ENCODE measurements at places on chromosomes 7 and 10.
A peak's percentile ranks its signal among the peaks of the same experiment; 100 is the strongest.

- no peak overlapping the region for H3K27ac ChIP-seq
- no peak for DNase-seq
- no peak overlapping the region for H3K4me3 ChIP-seq
- H3K27me3 ChIP-seq: no peaks in the 10 kb centered on the region
- no peaks in the 10 kb centered on the region for H3K4me1 ChIP-seq
These were observed 370.4 kb downstream of the HGF start for GRCh38 chr7:81399471-81399870.

DNA sequence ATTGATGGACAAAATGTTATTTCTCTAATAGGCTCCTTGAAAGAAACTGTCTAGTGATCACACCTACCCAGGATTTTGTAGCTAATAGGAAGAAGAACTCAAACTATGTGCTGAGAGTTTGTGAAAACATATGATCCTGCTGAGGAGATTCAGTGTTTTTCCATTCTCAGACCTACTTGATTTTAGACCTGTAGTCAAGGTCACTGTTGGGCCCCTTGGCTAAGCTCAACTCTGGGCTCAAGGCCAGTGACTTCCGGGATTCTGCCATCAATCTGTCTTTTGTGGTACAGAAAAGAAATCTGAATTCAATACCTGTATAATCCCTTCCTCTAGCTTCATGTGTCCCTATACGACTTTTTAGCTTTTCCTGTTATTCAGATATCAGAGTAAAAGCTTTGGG lies 79.7 kb upstream of the FERD3L start:
- no peaks in the 10 kb centered on the region for H3K4me1 ChIP-seq
- H3K27me3 ChIP-seq: no peaks in the 10 kb centered on the region
- no peak overlapping the region for H3K27ac ChIP-seq

DNA sequence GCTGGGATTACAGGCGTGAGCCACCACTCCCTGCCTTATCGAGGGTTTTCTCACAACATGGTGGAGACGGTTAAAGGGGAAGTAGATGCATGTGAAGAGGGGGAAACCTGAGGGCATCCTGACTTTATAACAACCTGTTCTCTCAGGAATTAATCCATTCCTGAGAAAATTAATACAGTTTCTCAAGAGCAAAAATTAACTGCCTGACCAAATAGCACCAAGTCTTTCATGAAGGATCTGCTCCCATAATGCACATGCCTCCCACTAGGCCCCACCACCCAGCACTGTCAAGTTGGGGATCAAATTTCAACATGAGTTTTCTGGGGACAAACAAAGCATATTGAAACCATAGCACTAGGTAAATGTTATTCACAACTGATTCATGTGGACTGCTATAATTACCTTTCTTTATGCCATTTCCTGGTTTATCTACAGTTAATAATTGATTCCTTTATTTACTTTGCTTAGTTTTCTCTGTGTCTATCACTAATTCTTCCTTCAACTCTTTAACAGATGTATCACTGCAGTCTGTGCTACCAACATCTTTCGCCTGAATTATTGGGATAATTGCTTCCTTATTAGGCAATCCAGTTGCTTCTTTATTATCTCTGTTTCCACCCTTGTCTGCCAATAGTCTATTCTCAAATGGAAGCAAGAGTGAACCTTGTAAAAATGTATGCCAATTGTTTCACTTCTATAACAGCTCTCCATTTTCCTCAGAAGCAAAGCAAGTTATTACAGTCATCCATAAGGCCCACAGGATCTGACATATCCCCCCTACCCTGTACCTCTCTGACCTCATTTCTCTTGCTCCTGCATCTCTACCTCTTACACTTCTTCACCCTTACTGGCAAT lies 12.9 kb upstream of the MICU1 start:
- no peaks in the 10 kb centered on the region for H3K27me3 ChIP-seq

DNA sequence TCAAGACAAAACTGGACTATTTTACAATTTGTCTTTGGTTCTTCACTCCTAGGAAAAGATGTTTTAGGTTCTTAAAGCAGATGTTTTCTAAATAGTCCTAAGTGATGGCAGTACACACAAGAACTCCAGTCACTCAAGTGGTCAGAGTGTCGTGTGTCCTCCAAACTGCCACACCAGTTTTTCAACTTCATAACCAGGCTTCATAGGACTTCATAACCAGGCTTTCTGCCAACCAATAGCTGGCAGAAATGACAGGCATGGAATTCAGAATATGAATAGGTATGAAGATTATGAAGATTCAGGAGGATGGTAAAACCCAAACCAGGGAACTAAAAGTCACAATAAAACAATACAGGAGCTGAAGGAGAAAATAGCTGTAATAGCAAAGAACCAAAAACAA lies 721.2 kb upstream of the SEMA3D start:
- no peaks in the 10 kb centered on the region for H3K4me1 ChIP-seq
- no peaks in the 10 kb centered on the region for H3K36me3 ChIP-seq
- DNase-seq: no peak
- no peak overlapping the region for H3K27ac ChIP-seq
- no peaks in the 10 kb centered on the region for H3K27me3 ChIP-seq

DNA sequence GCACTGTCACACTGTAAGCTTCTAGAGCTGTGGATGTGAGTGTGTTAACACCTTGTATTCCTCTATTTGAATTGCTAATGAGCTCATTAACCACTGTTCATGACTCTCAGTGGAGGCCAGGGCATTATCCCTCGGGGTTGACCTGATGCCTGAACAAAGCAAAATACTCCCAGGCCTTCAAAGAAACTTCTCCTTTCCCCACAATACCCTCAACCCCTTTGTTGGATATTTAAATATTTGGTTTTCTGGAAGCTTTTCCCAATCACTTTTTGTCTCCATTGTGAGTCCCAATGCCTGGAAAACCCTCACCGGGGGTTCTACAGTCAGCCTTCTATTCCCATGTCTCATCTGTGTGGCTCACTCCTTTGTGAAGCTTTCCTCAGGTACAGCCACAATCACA lies 780.1 kb downstream of the PHTF2 start:
- no peak overlapping the region for H3K27ac ChIP-seq
- no peaks in the 10 kb centered on the region for H3K4me1 ChIP-seq
- H3K4me3 ChIP-seq: no peak overlapping the region
- H3K27me3 ChIP-seq: no peaks in the 10 kb centered on the region
- no peak for DNase-seq
- no peaks in the 10 kb centered on the region for H3K36me3 ChIP-seq

- no peaks in the 10 kb centered on the region for H3K27me3 ChIP-seq
- H3K4me1 ChIP-seq: peaks cover 20% of the 10 kb centered on the region
- DNase-seq: no peak
- H3K27ac ChIP-seq: no peak overlapping the region
- H3K4me3 ChIP-seq: no peak overlapping the region
These were observed 20.6 kb downstream of the AZGP1 start for GRCh38 chr7:99955247-99955646.

DNA sequence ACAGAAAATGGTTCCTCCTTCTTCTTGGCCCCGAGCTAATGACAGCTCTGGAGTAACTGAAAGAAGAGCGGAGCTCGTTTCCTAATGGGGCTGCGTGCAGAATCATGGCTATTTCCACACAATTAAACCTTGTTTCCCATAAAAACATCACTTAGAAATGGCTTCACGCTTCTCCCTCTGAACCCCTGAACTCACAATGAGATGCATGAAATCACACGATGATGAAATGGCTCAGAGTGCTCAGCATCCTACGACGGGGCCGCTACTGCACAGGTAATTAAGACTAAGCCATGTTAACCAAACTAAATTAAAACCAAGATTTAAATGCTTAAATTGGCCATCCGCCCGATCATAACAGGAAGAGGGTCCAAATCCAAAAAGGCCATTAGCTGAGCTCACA lies 80.0 kb upstream of the DNAAF5 start:
- H3K4me3 ChIP-seq: no peak overlapping the region
- H3K27me3 ChIP-seq: no peaks in the 10 kb centered on the region
- DNase-seq: no peak
- 0 out of 3 replicates have a peak, but pooled peaks cover 2% of the 10 kb centered on the region for H3K36me3 ChIP-seq
- no peaks in the 10 kb centered on the region for H3K4me1 ChIP-seq
- H3K27ac ChIP-seq: no peak overlapping the region

- H3K4me3 ChIP-seq: no peak overlapping the region
- no peaks in the 10 kb centered on the region for H3K27me3 ChIP-seq
- no peak overlapping the region for H3K27ac ChIP-seq
- peaks cover 45% of the 10 kb centered on the region for H3K4me1 ChIP-seq
These were observed 126.9 kb downstream of the TACC2 start for GRCh38 chr10:122115874-122116273.

GRCh38 chr10:124083740-124084397 lies 9.5 kb downstream of the CHST15 start:
- H3K27ac ChIP-seq: no peak overlapping the region
- peaks cover 80% of the 10 kb centered on the region for H3K4me1 ChIP-seq

DNA sequence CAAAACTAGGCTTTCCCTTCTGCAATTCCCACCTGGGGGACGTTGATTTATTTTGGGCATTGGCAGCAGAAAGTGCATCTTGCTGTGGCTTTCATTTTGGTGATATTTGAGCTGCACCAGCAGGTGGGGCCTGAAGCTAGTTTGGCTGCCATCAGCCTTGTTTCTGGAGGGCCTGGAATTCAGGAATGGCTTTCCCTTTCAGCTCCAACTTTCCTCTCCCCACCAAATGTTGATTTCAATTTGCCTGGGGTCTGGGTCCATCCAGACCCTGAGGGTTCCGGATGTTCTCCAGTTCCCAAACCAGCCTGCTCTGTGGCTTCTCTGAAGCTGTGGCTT lies 640.4 kb downstream of the TYW1 start:
- no peak overlapping the region for H3K27ac ChIP-seq
- H3K36me3 ChIP-seq: no peaks in the 10 kb centered on the region

- H3K36me3 ChIP-seq: no peaks in the 10 kb centered on the region
- no peak for DNase-seq
- H3K27me3 ChIP-seq: peaks cover 64% of the 10 kb centered on the region
- no peak overlapping the region for H3K27ac ChIP-seq
- H3K4me3 ChIP-seq: no peak overlapping the region
These were observed 49.5 kb downstream of the VIPR2 start for GRCh38 chr7:159094919-159095915.

DNA sequence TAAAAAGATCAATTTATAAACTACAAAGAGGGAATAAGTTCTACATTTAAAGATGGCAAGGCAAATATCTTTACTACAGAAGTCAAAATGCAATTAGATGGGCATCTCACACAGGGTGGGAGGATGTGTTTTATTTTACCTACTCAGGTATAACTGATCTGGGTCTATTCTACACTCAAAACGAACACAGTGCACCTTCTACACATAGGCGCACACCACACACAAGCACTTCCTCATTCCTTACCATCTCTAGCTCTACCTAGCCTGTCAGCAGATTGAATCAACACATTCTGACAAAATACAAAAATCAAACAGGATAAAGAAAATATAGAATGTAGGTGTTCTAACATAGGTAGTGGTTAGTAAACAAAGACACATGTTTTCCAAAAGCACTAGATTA lies 64.8 kb downstream of the SGCE start:
- H3K27ac ChIP-seq: no peak overlapping the region
- H3K4me1 ChIP-seq: 0 out of 2 replicates have a peak, but pooled peaks cover 5% of the 10 kb centered on the region
- no peak overlapping the region for H3K4me3 ChIP-seq
- H3K36me3 ChIP-seq: no peaks in the 10 kb centered on the region
- no peak for DNase-seq

DNA sequence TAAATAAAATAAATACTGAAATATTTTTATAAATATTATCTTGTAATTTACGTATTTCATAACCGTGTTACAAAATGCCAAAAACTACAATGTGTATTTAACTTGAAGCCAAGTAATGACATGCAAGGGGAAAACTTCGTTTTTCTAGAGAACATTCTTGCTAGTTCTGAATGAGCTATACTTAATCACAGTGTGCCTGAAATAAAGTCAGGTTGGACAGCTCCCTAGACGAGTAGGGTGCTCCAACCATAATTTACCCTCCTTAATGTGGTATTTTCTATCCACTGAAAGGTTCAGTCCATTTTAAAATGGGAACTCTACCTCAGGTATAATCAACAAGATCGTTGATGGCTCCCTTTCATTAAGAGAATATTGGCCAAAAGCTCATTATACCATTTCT lies 194.5 kb upstream of the AHR start:
- H3K27me3 ChIP-seq: no peaks in the 10 kb centered on the region
- DNase-seq: no peak
- no peak overlapping the region for H3K4me3 ChIP-seq
- H3K4me1 ChIP-seq: peaks cover 41% of the 10 kb centered on the region

- H3K4me3 ChIP-seq: no peak overlapping the region
- no peaks in the 10 kb centered on the region for H3K36me3 ChIP-seq
- H3K27me3 ChIP-seq: no peaks in the 10 kb centered on the region
These were observed 320.7 kb downstream of the CAMK1D start for GRCh38 chr10:12670004-12670403.

DNA sequence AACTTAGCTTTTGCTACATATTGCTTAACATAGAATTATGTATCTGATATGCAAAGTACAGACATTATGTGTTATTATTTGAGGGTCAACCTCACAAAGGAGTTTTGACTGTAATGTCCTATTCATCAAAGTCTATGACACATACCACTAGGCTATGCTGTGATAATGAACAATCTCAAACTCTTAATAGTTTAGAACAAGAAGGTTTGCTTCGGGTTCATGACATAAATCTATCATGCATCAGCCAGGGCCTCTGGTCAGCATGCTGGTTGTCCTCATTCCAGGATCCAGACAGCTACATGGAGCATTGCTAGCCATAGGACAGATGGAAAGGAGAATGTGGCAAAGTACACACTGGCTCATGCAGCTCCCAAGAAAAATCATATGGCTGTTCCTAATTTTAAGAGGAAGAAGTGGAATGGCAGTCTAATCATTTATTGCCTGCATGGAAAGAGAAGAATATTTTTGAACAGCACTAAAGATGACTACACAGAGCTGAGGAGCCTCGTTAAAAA lies 332.1 kb downstream of the GPR158 start:
- H3K4me1 ChIP-seq: no peaks in the 10 kb centered on the region
- H3K4me3 ChIP-seq: no peak overlapping the region
- DNase-seq: no peak
- H3K36me3 ChIP-seq: no peaks in the 10 kb centered on the region
- H3K27ac ChIP-seq: no peak overlapping the region

DNA sequence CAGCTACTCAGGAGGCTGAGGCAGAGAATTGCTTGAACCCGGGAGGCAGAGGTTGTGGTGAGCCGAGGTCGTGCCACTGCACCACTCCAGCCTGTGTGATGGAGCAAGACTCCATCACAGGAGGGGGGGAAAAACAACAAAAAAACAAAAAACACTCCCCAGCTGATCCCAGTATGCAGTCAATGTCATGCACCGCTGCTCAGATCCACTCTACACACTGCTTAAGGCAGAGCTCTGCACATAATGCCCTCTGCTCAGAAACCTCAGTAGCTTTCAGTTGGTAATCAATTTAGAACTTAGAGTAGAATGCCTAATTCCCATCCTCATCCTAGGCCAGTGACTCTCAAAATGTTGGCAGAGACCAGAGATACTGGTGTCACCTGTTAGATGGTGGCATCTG lies 43.9 kb downstream of the PDSS1 start:
- no peak overlapping the region for H3K4me3 ChIP-seq
- H3K27ac ChIP-seq: no peak overlapping the region
- peaks cover 23% of the 10 kb centered on the region for H3K4me1 ChIP-seq
- no peaks in the 10 kb centered on the region for H3K27me3 ChIP-seq

GRCh38 chr7:29289156-29290021 lies 94.8 kb downstream of the CHN2 start:
- no peaks in the 10 kb centered on the region for H3K27me3 ChIP-seq
- H3K4me3 ChIP-seq: no peak overlapping the region
- peaks cover 86% of the 10 kb centered on the region for H3K4me1 ChIP-seq
- peak overlapping the region; percentile 84 for H3K27ac ChIP-seq

- no peak overlapping the region for H3K4me3 ChIP-seq
- no peak overlapping the region for H3K27ac ChIP-seq
- no peaks in the 10 kb centered on the region for H3K27me3 ChIP-seq
- H3K36me3 ChIP-seq: no peaks in the 10 kb centered on the region
These were observed 64.9 kb downstream of the IKZF1 start for GRCh38 chr7:50369143-50370026.

GRCh38 chr7:154874409-154875113 lies 128.4 kb downstream of the PAXIP1 start:
- peaks cover 53% of the 10 kb centered on the region for H3K27me3 ChIP-seq
- no peak overlapping the region for H3K27ac ChIP-seq
- no peaks in the 10 kb centered on the region for H3K4me1 ChIP-seq
- H3K36me3 ChIP-seq: no peaks in the 10 kb centered on the region

Data from HepG2 (cell line).